Epithelial cell of proximal tubule (primary cell): ENCODE measurements at places on chromosomes 5 and 9. TPM values are rescaled to one million over a fixed set of nuclear protein-coding genes. Genes with fewer than 3 reads are reported as not detected.

- DNase-seq = no peak
Measured at GRCh38 chr5:126195410-126196100, 227.7 kb upstream of the GRAMD2B start.

DNA sequence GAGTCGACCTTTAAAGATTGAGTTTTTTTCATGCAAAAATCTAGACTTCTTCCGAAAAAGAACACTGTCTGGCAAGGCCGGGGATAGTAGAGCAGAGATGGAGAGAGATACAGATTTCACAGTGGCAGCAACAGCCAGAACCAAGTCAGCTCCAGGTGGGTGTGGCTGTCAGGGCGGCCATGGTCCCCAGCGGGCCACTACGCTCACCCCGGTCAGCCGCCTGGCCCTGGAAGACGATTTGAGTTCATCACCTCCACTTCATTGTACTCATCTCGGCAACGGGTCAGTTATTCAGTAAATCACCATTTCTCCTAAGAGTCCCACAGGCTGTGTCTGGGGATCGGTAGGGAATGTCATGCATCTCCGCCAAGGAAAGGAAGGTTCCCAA is 53.0 kb downstream of the ZNF354C start:
- no peak for DNase-seq

GRCh38 chr9:20722221-20722620 is 38.2 kb downstream of the FOCAD start:
- no peak for DNase-seq

DNA sequence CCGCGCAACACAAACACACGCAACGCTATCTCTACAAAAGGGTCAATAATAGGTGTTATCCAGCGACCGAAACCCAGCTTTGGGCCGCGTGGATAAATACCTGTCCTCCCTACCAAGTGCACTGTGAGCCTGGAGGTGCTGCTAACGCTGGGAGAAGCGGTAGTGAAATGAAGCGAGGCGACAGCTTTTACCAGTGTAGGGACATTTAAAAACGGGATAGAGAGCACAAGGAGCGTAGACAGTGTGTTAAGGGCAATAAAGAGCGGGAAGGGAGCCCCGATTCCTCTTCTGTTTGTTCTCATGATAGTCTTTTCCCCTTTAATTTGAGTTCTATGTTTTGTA is 421 bp upstream of the DEPDC1B start:
- DNase-seq = no peak

- no peak for DNase-seq
Measured at GRCh38 chr5:54520438-54520846, 2.9 kb downstream of the SNX18 start.

GRCh38 chr5:173265433-173265832 is 30.4 kb upstream of the NKX2-5 start:
- DNase-seq = no peak

GRCh38 chr9:87276851-87277261 is 220.8 kb upstream of the DAPK1 start:
- no peak for DNase-seq

TLX3 gene
- total RNA-seq = 0.87 TPM in 1 of 2 replicates, not detected in the other

DNA sequence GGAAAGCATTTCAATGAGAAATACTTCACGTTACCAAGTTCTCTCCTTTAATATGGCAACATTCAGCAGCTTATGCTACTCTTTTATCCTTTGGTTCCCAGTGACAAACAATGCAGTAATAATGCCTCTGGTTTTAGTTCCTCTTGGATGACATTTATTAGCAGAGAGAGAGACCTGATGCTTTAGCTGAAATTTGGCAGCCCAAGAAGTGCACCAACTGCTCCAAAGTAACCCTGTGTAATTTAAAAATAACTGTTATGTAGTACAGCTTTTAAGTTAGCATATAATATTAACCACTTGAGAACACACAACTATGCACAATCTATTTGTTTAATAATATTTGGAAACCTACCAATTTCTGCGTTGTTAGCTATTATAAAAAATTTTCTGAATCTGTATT is 21.8 kb downstream of the PANK3 start:
- DNase-seq = no peak

DNA sequence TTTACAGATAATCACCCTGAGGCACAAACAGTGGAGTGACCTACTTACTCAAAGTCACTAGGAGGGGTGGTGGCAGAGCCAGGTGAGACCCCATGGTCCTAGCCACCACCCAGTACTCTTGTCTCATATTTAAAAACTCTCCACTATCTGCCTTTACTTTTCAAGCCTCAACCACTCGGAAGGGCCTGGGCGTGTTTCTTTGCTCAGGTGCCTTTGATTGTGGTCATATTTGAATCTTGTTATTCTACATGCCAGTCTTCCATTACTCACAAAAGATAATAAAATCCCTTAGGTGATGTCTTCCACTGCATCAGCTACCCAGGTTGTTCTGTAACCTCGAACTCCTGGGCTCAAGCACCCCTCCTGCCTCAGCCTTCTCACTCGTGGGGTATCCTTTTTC is 20.7 kb upstream of the TRIM36 start:
- no peak for DNase-seq

GRCh38 chr5:81363093-81363871 is 30.7 kb downstream of the ACOT12 start:
- peak; percentile 37 for DNase-seq

PKN3 gene
- 16.5 and 28.4 TPM in 2 replicates for total RNA-seq

DNA sequence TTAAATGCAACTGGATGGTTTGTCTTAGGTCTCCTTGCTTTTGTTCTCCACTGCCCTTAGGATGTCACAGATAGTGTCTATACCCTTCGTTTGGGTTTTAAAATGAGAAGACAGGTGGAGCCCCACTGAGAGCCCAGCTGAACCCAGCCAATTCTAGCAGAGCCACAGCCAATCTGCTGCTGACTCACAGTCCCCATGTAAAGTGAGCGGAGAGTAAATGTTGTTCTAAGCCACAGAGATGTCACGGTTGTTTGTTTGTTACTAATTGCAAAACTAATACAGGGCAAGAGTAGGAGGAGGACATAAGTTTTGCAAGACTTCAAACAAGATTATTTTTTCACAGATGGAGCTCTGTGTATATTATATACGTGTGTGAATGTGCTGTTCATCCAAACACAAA is 50.5 kb upstream of the AGXT2 start:
- no peak for DNase-seq

GPR21 gene
- total RNA-seq = not detected in 2 replicates

- no peak for DNase-seq
Measured at GRCh38 chr9:23686257-23686656, 139.8 kb downstream of the ELAVL2 start.

- no peak for DNase-seq
Measured at GRCh38 chr5:149298842-149299404, 27.3 kb downstream of the AFAP1L1 start.

DNA sequence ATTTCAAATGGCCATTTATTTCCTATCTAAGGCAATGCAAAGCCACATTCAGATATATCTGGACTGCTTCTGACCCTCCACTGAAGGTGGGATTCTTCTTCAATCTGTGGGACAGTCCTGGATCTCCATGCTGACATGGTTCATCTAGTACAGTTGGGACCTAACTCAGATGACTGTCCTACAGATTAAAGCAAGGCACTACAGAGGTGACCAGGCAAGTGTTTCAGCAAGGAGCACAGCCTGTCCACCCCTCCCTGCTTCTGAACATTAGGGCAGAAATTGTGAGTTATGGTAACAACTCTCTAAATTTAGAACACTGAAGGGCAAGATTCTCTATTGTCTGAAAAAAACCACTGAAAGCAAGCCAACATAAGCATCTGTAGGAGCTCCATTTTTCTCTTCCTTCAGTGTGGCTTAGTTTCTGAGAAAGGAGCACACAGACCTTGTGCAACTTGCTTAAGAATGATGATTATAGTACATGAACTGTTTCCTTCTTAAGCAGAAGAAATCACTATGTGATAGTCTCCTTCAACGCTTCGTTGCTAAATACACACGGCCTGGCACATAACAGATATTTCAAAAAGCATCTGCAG is 62.9 kb upstream of the BARX1 start:
- no peak for DNase-seq

DNA sequence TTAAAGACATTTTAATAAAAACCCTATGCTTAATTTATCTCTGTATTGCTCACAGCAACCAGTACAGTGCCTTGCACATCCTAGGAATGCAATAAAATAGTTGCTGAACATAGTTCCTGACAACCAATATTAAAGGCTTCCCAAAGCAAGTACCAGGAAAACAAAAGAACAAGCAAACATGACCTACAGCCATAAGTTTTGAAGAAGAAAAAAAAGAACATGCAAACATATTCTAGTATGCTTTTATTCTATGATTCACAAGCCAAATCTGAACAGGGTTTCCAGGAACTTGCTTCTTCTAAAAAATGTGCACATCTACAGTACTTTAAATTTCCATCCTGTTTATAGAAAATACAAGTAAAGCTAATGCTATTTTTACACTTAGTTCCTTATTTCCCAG is 4.5 kb downstream of the CEMIP2 start:
- DNase-seq = no peak

DNA sequence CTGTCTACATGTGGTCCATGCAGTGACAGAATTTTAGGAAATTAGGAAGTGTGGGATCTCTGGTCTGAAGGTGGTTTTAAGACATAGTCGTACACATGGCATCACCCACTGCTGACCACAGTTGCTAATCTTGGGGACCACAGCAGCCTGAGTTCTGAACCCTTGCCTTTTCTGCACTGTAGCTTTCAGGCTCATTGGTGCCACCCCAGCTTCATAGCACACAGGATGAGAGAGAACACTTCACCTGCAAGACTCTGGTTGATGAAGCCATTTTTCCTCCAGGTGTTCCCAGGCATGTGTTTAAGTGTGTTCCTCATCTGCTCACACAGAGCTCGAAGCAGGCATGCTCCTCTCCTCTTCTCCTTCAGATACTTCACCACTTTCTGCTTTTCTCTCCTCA is 68.2 kb upstream of the S1PR3 start:
- DNase-seq = no peak

PRRT1B gene
- not detected in 2 replicates for total RNA-seq

DNA sequence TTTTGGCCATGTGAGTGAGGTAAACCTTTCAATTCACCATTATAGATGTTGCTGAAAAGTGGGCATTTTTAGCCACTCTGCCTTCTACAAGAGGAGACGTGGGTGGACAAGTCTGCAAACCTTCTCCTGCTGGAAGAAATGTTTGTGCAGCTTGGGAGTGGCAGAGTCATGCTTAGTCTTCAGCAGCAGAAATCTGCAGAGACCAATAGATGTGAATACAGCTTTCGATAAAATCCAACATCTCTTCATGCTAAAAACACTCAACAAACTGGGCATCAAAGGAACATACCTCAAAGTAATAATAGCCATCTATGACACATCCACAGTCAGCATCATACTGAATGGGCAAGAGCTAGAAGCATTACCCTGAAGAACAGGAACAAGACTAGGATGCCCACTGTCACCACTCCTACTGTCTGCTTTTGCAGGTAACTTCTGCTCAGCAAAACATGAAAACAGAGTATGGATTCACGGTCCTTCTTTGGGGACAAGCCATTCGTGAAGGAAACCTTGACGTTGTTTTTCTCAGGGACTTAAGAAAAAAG is 91.3 kb downstream of the RALGPS1 start:
- DNase-seq = no peak

DNA sequence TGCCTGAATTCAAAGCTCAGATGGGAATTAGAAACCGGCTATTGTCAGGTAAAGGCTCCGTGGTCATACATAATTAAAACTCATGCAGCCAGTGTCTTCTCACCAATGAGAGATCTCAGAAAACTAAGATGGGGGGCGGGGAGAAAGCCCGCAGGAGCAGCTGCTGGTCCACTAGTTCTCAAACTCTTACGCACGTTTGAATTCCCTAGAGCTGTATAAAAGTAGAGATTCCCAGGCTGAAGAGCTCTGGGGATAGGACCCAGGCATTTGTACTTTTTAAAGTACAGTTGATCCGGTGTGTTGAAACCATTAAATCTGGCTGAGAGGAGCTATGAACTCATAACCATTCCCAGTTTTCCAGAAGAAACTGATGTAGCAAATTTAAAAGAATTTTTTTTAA is 68.5 kb downstream of the FRMD3 start:
- DNase-seq = no peak
